ENCODE measurements at places on chromosomes 3 and 15. TPM values are rescaled to one million over a fixed set of nuclear protein-coding genes. Genes with fewer than 3 reads are reported as not detected.

SNX4 gene
- 22.3 TPM for total RNA-seq

GOLGA6L7 gene
- total RNA-seq: not detected

ZNF35 gene
- 1.6 TPM for total RNA-seq

CASR gene
- 0.82 TPM for total RNA-seq

SLC27A2 gene
- total RNA-seq: 15.9 TPM

GOLGA8A gene
- total RNA-seq: 169 TPM

MYO5C gene
- total RNA-seq: 3.0 TPM

NPAP1 gene
- not detected for total RNA-seq

LTF gene
- not detected for total RNA-seq

All from activated T-helper 17 cell treated with anti-CD3 and anti-CD28 coated beads, Interleukin-2, amount 50 U/mL, for 72 hours (primary cell).